Forelimb muscle (tissue), 1 donor: ENCODE measurements at places on chromosomes 5 and 9. TPM values are rescaled to one million over a fixed set of nuclear protein-coding genes. Genes with fewer than 3 reads are reported as not detected.

Gene SLC34A3
- polyA plus RNA-seq: 1.5 TPM

Gene SCGB3A2
- not detected for polyA plus RNA-seq

Gene TAF11L6
- not detected for polyA plus RNA-seq

Gene FCN2
- polyA plus RNA-seq: 0.16 TPM

Gene SOHLH1
- not detected for polyA plus RNA-seq

Gene COL23A1
- 10.1 TPM for polyA plus RNA-seq

Gene FGF18
- polyA plus RNA-seq: 14.7 TPM

Gene CNTFR
- 44.9 TPM for polyA plus RNA-seq

Gene DIPK1B
- polyA plus RNA-seq: 18.2 TPM

Gene KYAT1
- polyA plus RNA-seq: 6.2 TPM

Gene DIRAS2
- 0.61 TPM for polyA plus RNA-seq

Gene C9orf153
- polyA plus RNA-seq: 0.22 TPM

Gene DBH
- polyA plus RNA-seq: 0.72 TPM

Gene CDKN2B-AS1
- 0.15 TPM for polyA plus RNA-seq

Gene TAS2R1
- polyA plus RNA-seq: 0.32 TPM

Gene DPYSL3
- 95.7 TPM for polyA plus RNA-seq

Gene LECT2
- 0.19 TPM for polyA plus RNA-seq

Gene CCNJL
- polyA plus RNA-seq: 4.8 TPM
